Natural killer cell (primary cell): ENCODE measurements at places on chromosomes 4 and X. TPM values are rescaled to one million over a fixed set of nuclear protein-coding genes. Genes with fewer than 3 reads are reported as not detected.

The PCDH10 gene
- total RNA-seq: not detected

The PPP2R2C gene
- total RNA-seq: not detected

The FAM53A gene
- total RNA-seq: 2.3 TPM

The CXCL8 gene
- 460 TPM for total RNA-seq

The SLC6A14 gene
- not detected for total RNA-seq
